Activated CD8-positive, alpha-beta memory T cell treated with anti-CD3 and anti-CD28 coated beads for 48 hours (primary cell): ENCODE measurements at places on chromosomes 12 and 14.

- DNase-seq = no peak
Observed at GRCh38 chr12:121889274-121889624, 659 bp downstream of the PSMD9 start.

DNA sequence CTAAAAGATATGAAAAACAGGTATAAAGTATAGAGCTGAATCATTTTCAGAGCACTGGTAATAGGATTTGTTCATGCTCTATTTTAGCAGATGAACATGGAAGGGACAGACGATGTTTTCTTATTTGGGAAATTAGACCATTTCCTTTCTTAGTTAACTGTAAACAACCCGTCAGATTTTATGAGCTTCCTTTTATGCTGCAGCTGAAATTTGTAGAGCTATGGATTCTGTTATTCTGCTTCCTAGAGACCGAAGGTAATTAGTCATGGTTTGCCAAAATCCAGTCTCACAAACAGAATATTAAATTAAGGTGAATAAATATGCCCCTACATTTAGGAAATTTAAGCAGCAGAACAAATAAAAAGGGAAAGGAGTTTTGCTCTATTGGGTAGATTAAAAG lies 180.2 kb upstream of the SYT1 start:
- no peak for DNase-seq

GRCh38 chr12:52207895-52208294 lies 16.1 kb upstream of the KRT80 start:
- DNase-seq = no peak

DNA sequence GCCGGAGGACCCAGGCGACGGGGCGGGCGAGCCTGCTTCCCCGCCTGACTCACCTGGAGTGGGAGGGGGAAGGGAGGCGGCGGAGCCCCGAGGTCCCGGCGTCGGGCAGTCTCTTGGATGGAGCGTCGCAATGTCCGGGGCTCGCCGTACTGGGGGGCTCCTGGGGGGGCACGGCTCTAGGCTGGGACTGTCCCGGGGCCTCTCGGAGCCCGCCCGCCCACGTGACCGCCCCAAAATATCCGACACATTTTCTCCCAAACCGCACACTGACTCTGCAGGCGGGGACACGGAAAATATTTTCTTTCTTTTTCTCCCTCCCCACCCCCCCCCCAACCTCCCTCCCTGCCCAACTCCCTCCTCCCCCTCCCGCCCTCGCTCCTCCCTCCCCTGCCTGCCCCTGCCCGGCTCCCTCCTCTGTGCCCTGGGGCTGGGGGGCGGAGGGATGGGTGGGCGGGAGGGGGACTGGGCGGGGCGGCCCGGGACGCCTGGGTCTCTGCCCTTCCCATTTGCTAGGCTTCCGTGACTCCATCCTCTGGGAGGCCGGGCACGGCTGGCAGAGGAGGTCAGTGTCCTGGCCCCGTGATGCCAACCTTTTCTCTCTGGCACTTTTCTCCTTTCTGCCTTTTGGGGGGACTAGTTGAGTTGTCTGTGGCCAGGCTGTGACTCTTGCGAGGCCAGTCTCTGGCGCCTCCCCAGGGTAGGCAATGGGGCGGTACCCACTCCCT lies at the start of gene RARG:
TSS of gene RARG (minus strand) at position 289 of the 725 bp plus-strand sequence. CDS start 4,664 bp downstream, outside the sequence.
- peak; percentile 57 for DNase-seq

- no peak for DNase-seq
Observed at GRCh38 chr12:19450362-19450761, 11.1 kb downstream of the AEBP2 start.

- DNase-seq = no peak
Observed at GRCh38 chr14:67068251-67068650, 121.0 kb upstream of the GARIN2 start.

DNA sequence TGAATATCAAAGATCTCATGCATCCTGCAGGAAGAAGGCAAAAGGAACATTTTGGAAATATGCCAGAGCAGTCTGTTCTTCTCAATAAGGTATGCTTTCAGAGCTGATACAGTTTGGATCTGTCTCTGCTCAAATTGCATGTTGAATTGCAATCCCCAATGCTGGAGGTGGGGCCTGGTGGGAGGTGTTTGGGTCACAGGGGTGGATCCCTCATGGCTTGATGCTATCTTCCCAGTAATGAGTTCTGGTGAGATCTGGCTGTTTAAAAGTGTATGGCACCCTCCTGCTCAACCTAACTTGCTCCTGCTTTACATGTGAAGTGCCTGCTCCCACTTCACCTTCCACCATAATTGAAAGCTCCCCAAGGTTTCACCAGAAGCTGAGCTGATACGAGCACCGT lies 76.6 kb downstream of the RIN3 start:
- DNase-seq = no peak

DNA sequence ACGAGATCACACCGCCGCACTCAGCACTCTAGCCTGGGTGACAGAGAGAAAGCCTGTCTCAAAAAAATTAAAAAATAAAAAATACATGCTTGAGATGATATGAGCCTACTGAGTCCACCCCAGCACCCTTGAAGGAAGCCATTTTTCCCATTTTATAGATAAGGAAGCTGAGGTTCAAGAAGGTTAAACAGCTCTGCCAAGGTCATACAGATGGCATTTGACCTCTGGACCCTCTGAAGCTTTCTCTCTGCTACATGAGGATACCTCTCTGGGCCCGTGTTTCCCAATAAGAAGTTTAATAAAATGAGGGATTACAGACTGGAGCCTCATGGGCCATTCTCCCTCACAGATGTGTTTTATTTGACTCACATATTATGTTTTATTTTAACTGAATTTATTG lies 53.9 kb upstream of the PNMA1 start:
- no peak for DNase-seq

GRCh38 chr12:83985084-83985483 lies 927.5 kb downstream of the SLC6A15 start:
- no peak for DNase-seq

GRCh38 chr12:132886529-132887477 lies 602 bp downstream of the CHFR start:
- DNase-seq = no peak

- no peak for DNase-seq
Observed at GRCh38 chr14:74038020-74038859, 19.1 kb downstream of the BBOF1 start.

GRCh38 chr12:39588348-39588747 lies 31.3 kb downstream of the ABCD2 start:
- no peak for DNase-seq

- no peak for DNase-seq
Observed at GRCh38 chr12:112627851-112628250, 163.7 kb upstream of the RPH3A start.

DNA sequence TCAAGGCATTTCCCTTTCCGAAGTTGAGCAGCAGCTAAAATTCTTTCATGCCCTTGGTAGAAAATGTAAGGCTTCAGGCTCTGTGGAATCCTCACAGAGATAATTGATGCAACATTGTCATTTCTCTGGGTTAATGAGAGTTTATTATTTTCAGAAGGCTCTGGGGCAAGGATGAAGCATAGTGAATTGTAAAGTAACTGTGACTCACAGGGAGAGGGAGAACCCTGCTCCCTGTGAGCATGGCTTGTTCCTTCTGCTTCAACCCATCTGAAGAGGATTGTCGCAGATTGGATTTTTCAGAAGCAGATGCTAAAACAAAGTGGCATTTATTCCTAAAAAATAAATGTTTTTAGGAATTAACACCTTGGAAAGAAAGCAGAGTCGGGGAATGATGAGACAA lies 41.2 kb downstream of the APOBEC1 start:
- no peak for DNase-seq

- DNase-seq = no peak
Observed at GRCh38 chr12:83122623-83122934, 435.9 kb downstream of the TMTC2 start.

- no peak for DNase-seq
Observed at GRCh38 chr14:90523961-90524875, 127.4 kb downstream of the CALM1 start.
